BJ (cell line): ENCODE measurements at places on chromosomes 7 and 10.
A peak's percentile ranks its signal among the peaks of the same experiment; 100 is the strongest.

- DNase-seq: no peak
These were observed 60.9 kb downstream of the RBM20 start for GRCh38 chr10:110704906-110705476.

GRCh38 chr10:33010132-33011037 is 52.4 kb upstream of the ITGB1 start:
- DNase-seq: peak; percentile 93

- no peak for DNase-seq
These were observed 58.3 kb upstream of the ADRB1 start for GRCh38 chr10:113985297-113985844.

- DNase-seq: no peak
These were observed 267.2 kb downstream of the TFEC start for GRCh38 chr7:115763347-115763746.

- peak; percentile 72 for DNase-seq
These were observed 13.1 kb downstream of the LZTS2 start for GRCh38 chr10:101012525-101013364.

DNA sequence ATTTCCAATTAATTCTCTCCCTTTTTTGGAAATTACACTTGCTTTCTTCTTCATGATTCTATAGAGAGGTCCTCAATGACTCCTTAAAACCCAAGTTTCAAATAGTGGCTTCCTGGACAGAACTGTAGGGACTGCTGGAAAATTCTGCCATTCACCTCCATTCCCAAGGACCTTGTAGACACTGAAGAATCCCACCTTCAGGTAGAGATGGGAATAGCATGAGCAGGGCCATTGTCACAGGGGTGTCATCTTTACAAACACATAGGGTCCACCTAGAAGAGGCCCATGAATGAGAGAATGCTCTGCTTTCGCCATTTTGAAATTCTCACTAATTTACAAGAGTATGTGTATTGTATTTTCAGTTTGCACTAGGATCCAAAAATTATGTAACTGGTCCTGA is 701.7 kb upstream of the CELF2 start:
- DNase-seq: no peak
